Body of pancreas (tissue), 4 donors: ENCODE measurements at places on chromosomes 12 and 14. TPM values are rescaled to one million over a fixed set of nuclear protein-coding genes. Genes with fewer than 3 reads are reported as not detected.
A peak's percentile ranks its signal among the peaks of the same experiment; 100 is the strongest.

The SOAT2 gene
- not detected for total RNA-seq

The TOMM20L gene
- 19.7 TPM for total RNA-seq

The LRRC10 gene
- total RNA-seq: not detected

The CPNE6 gene
- not detected for total RNA-seq

The THAP2 gene
- total RNA-seq: 0.99 TPM

The TESPA1 gene
- total RNA-seq: not detected

The PMCH gene
- not detected for total RNA-seq

The EFS gene
- 1.3 TPM for total RNA-seq

The ANG gene
- total RNA-seq: 28.0 TPM

The PPP1R1A gene
- 51.4 TPM for total RNA-seq

GRCh38 chr12:95240556-95240955 is 22.9 kb downstream of the VEZT start:
- DNase-seq: no peak

GRCh38 chr14:39912192-39913100 is 480.2 kb upstream of the FBXO33 start:
- DNase-seq: no peak

DNA sequence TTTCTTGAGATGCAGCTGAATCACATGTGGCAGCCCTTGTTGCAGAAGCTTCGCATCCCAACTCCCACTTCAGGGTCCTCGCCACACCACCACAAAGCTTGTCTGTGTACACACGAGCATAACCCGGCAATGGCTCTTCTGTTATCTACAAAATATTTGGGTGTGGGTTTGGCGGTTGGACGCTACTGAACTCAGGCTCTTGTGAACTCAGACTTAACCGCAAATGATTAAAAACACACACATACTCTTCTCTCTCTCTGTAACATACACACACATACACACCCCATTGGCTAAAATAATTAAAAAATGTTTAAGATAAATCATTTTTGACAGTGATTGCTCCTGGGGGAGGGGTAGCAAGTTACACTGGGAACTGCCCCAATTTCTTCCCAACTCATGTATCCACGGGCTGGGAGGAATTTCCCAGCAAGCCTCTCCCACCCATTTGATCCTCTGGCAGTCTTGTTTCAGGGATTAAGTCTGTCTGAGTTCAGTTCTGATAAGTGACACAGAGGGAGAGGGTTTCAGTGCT is 63.7 kb upstream of the MANSC4 start:
- no peak for DNase-seq

DNA sequence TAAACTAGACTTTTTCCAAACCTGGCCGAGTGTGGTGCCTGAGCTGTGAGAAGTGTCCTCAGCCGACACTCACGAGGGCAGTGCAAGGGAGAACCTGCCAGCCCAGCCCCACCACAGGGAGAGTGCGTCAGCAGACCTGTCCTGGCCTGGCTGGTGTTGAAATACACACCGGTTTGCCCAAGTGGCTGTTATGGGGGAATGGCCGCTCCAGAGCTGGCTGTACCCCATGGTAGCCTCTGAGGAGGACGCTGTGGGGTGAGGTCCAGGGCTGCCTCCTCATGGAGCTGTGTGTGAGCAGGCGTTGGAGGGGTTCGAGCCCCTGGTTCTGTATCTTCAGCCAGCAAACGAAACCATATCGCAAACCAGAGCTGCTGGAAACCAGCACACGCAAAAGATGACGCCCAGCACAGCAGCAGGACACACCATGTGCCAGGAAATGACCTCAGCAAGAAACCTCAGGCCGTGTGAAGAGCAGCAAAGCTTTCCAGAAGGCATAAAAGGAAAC is 9.4 kb downstream of the ANKRD9 start:
- DNase-seq: peak; percentile 59

DNA sequence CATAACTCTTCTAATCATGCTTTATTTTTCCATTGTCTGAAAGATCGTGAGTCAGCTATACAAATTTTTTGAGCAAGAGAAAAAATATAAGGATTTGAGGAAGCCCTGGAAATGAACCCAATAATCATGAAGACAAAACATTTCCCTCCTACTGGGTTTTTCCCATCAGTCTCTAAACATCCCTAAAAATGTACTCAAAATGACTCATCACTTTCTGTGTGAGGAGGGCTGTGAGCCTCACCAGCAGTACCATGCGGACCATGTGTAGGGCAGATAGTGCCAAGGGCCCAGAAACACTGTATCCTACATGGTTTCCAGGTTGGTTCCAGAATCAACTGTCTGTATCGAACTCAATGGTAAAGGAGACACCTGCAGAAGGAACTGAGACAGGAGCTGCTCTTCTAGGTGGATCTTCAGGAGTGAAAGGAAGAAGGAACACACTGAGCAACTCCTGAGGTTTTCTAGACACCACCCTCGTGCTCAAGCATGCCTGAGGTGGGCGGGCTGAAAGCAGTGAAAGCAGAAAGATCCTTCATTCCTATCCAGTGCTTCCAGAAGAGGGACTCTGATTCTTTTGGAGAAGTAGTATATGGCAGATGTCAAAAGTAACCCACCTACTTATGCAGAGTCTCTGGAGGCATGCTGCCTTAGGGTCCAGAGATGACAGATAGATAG is 48.6 kb upstream of the RHOJ start:
- DNase-seq: no peak

DNA sequence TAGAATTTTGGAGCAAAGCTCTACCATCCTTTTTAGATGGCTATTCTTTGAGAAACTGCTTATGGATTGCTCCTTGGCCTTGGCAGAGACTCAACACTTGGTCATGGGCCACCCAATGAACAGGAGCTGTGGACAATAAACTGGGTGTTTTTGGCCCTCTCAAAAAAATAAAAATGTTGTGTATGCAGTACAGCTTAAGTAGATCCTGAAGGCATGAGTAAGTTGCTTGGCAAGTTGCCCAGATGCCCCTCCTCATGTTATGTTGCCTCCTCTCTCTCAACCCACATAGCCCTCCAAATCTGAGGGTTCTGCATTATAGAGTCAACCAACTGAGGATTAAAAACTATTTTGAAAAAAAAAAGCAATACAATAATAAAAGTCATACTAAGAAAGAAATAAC is 124.9 kb downstream of the ATP23 start:
- DNase-seq: no peak

DNA sequence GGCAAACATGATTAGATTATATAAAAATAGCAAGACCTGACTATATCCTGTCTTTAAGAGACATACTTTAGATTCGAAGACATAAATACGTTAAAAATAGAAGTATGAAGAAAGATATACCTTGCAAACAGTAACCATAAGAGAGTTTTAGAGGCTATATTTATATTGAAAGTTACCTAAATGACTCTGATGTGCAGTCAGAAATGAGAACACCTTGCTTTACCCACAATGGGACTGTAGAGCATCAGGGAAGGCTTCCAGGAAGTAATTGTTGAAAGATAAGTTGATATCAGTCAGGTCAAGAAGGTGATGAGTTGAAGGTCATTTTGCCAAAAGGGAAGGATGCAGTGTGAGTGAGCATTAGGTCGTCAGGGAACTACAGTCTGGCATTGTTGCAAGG is 110.2 kb downstream of the NEDD1 start:
- no peak for DNase-seq

DNA sequence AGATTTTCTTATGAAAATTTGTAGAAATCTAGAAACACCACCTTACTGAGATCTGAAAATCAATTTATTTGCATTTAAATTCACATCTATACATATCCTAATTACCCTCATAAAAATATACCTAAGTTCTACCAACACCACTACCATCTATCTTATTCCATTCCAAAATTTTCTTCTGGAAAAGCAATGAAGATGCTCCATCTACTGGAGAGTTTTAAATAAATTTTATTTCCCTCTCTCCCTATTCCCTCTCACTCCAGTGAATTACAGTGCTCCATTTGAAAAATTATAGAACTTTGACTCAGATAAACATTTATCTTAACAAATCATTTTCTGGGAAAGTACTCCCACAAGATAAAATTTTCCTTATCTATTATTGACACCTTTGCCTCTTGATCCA is 2.3 kb upstream of the C14orf39 start:
- DNase-seq: no peak

GRCh38 chr12:6187948-6188793 is 12.0 kb upstream of the CD9 start:
- no peak for DNase-seq

- no peak for DNase-seq
These were observed 30.8 kb downstream of the LGMN start for GRCh38 chr14:92717571-92718042.

GRCh38 chr14:104201063-104201462 is 62.7 kb downstream of the KIF26A start:
- no peak for DNase-seq

DNA sequence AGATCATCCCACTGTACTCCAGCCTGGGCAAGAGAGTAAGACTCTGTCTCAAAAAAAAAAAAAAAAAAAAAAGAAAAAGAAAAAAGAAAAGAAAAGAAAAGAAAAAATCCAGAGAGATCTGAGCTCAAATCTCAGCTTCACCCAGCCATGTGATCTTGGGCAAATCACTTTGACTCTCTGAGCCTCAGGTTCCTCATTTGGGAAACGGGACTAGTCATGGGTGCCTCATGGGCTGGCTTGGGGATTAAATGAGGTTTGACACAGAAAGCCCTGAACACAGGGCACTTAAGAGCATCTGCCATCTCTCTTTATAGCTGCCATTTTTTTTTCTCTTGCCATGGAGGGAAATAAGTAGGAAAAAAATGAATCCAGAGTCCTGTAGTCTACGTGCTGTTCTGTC is 86.2 kb upstream of the MYL2 start:
- DNase-seq: no peak

DNA sequence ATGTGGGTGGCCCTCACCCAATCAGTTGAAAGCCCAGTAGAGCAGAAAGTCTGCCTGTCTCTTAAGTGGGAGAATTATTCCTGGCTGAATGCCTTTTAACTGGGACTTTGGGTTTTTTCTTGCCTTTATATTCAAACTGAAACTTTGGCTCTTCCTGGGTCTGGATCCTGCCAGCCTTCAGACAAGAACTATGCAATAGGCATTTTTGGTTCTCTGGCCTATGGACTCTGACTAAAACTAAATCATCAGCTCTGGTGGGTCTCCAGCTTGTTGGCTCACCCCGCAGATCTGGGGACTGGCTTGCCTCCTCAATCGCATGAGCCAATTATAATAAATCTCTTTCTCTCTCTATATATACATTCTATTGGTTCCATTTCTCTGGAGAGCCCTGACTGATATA is 173.0 kb upstream of the IGF1 start:
- no peak for DNase-seq

DNA sequence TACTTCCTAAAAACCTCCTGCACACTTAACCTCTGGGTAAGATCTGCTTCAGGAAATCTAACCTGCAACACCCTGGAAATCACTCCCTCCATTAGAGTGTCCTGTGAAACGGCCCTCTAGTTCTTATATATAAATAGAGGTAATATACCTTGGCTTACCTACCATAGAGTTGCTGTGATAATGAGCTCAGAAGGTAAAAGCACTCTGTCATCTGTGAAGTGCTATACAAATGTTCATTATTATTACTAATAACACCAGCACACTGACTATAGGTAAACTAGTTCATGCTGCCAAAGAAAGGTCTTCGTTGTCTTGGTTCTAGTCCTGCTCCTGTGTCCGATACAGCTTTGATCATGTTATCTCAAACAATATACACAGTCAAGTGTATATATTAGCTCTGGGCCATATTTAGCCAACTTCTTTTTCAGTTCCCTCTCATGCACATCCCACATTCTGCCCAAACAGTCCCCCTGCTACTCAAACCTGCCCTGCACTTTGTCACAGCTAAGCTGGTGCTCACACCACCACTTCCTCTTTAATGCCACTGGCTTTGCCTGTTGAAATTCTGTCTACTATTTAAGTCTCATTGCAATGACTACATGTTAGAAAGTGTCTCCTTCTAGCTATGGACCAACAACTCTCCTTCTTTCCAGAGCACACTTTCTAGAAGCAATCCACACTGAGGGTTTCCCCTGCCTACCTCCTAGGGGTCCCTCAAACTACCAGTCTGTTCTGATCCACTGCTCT is 5.1 kb downstream of the E2F7 start:
- DNase-seq: no peak

GRCh38 chr14:72892103-72892878 is 1.6 kb downstream of the DPF3 start:
- DNase-seq: peak; percentile 20

GRCh38 chr12:98483621-98484503 is 31.5 kb upstream of the TMPO start:
- peak; percentile 89 for DNase-seq

DNA sequence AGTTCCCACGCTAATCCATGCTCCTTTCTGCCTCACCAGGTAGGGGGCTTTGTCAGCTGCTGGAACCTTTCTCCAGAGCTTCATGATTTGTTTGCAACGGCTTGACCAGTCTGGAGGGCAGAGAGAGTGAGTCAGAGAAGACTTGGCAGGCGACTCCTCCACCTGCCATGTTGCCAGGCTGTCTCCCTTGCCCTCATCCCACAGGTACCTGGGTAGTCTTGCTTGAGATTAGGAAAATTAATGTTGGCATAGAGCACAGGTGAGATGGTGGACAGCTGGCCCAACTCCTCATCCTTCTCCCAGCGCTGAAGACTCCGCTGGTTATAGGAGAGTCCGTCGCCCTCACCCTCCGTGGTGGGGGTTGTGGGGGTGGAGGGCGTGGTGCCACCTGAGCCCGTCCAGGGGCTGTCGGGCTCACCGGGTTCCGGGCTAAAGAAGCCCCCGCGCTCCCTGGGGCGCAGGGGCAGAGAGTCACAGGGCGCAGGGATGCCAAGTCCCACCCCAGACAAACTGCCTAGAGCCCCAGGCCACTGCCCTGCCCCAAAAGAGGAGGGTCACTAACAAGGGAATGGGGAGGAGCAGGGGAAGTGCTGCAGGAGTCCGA is 18.6 kb downstream of the KMT2D start:
- no peak for DNase-seq

GRCh38 chr14:99768381-99768780 is 24.8 kb upstream of the EML1 start:
- DNase-seq: no peak

- DNase-seq: no peak
These were observed 17.8 kb downstream of the GPR132 start for GRCh38 chr14:105047283-105048016.

- no peak for DNase-seq
These were observed 502.1 kb upstream of the FLRT2 start for GRCh38 chr14:85027681-85028370.

- DNase-seq: no peak
These were observed 29.6 kb downstream of the ATXN2 start for GRCh38 chr12:111569363-111570083.

DNA sequence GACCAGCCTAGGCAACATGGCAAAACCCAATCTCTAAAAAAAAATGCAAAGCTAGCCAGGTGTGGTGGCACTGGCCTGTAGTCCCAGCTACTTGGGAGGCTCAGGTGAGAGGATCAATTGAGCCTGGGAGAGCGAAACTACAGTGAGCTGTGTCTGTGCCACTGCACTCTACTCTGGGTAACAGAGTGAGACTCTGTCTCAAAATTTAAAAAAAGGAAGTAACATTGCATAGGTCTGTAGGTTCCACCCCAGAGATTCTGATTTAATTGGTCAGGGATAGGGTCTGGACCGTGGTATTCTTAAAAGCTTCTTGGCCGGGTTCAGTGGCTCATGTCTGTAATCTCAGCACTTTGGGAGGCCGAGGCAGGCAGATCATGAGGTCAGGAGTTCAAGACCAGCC is 26.2 kb downstream of the ZC2HC1C start:
- DNase-seq: no peak
